Fibroblast of upper back skin (primary cell): ENCODE measurements at places on chromosomes 4 and X.

DNA sequence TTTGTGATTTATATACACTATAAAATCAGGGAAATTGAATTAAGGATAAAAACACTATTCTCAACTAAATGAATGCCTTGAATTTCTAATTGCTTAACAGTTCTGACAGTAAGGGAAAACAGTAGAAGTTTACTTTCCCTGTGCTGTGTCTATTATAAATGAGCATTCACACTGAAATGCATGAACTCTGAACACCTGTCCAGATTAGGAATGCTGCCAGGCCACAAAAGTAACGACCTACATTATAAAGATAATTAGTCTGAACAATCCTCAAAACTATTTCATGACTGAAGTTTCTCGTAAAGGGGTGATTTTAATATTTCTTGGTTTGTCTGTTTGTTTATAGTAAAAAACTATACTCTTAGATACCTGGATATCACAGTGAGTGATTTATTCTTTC is 2.0 kb downstream of the NDST3 start:
- DNase-seq = no peak

DNA sequence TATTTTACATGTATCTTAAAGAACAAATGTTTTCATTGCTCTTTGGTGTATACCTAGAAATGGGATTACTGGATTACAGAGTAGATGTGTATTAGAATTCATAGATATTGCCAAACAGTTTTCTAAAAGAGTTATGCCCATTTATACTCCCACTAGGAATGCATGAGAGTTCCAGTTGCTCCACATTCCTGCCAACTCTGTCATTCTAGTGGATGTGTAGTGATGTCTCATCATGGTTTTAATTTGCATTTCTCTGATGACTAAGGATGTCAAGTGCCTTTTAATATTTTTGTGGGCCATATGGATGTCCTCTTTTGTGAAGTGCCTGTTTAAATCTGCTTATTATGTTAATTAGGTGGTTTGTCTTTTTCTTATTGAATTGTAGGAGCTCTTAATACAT is 65.6 kb upstream of the BMP2K start:
- DNase-seq = peak; percentile 46

DNA sequence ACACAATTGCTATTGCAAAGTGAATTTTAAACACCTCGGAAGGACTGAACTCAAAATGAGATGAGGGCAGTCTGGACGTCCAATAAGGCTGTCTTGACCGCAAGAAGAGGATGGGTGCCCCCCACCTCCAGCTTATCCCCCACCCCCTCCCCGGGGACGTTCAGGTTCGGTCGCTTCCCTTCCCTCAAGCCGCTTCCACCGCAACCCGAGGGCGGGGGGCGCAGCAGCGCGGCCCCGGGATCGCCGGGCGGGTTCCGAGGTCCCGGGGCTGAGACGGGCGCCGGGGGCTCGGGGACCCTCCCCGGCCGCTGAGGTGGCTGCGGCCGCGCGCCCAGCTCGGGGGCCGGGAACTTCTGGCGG is 480 bp downstream of the USP46 start:
- DNase-seq = no peak

DNA sequence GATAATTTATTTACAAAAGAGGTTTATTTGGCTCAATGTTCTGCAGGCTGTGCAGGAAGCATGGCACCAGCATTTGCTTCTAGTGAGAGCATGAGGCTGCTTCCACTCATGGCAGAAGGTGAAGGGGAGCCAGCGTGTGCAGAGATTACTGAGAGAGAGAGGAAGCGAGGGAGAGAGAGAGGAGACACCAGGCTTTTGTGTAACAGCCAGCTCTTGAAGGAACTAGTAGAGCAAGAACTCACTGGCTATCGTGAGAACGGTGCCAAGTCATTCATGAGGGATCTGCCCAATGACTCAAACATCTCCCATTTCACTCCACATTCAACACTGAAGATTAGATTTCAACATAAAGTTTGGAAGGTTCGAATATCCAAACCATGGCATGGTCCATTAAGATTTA is 12.7 kb downstream of the GUCY1A1 start:
- no peak for DNase-seq
